ENCODE measurements at places on chromosomes 16 and 17.

DNA sequence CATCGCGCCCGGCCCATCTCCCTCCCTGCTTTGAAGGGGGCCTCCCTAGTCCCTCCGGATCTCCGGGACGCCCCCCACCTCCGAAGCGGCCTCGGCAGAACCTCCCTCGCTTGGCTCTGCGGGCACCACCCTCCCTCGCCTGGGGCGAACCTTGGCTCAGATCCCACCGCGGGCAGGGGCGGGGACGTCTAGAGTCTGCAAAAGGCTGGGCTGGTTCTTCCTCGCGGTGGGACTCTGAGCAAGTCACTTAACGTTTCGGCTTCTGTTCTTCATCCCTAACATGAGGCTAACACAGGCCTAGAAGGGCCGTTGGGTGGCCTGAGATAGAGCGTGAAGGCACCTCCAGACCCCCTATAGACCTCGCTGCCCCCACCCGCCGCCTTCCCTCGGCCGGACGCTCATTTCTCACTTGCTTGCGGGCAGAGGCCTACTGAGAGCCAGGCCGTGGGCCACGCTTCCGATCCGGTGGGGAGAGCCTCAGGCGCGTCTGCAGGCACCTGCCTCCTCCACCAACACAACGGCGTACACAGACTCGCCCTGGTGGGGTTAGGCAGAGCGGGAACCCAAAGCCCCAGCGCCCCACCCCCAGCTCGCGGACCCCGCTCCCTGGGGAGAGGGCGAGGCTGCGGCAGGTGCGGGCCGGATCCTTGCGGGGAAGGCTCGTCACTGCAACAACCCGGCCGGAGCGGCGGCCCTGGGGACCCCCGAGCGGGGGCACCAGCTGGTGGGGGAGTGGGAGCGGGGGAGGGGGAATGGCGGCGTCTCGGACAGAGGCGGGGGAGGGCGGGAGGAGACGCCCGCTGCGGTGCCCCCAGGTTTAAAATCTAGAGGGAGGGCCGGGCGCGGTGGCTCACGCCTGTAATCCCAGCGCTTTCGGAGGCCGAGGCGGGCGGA is 5.4 kb downstream of the MYO1C start:
- peak; percentile 71 for DNase-seq

DNA sequence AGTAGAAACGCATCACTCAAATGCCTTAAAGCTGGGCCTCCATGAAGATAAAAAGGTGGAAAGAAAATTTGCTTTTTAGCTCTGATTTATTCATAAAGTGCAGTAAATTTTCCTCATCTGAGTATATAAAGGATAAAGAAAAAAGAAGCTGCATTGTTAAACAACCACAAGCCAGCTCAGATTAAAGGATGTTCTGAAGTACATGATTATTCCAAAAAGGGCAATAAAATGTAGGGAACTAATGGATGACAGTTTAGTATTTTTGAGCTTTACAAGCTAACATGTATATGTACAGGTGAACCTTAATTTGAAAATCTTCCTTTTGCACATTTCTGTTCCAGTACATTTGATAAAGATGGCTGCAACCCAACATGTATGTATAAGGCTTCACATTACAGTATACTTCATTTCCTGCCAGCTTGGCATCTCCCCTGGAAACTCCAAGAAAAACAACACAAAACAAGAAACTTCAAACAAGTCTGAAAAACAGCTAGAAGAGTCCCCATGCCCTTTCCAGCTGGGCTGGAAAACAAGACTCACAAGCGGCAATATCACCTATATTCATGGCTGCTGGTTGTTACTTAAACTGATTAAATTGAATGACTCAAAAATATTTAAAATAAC is 225.7 kb downstream of the CEP112 start:
- DNase-seq = no peak

DNA sequence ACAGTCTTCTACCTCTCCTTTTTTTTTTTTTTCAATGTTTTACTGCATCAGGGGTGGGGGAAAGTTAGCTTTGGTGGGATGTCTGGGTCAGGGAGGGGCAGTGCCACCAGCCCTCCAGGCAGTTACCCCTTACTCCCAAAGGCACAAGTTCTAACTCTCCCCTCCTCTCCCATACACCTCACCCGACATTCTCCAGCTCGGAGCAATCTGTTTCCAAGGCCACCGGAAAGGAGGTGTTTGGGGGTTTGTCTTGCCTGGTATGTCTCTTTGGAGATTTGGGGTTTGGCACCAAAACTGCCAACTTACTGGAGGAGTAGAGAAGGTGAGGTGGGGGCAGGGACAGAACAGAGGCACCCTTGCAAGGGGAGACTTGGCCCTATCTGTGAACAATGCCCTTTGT is 4.7 kb downstream of the DLX3 start:
- no peak for DNase-seq

DNA sequence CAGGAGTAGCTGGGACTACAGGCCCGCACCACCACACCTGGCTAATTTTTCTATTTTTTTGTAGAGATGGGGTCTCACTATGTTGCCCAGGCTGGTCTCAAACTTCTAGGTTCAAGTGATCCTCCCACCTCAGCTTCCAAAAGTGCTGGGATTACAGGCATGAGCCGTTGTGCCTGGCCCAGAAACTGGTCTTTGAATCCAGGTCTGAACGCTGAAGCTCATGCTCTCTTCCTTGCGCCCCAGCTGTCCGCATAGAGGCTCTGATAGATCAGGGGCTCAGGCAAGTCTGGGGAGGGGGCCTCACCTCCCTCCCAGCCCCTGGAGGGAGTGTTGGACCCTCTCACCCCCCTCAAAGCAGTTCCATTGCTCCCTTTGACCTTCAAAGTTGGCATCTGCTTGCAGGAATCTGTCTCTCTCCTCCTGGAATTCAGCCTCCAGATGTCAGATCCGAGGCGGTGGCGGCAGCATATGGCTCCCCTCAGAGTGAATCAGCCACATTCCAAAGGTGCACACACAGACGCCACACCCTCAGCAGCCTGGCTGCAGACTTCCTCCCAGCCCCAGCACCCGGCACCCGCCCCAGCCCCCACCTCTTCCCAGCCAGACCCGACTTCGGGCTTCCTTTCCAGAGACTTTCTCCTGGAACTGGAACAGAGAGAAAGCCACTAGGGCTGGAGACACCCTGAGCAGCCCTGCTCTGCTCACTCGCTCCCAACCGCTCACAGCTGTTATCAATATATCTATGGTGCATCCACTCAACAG is 16.9 kb upstream of the GLIS2 start:
- DNase-seq = no peak

DNA sequence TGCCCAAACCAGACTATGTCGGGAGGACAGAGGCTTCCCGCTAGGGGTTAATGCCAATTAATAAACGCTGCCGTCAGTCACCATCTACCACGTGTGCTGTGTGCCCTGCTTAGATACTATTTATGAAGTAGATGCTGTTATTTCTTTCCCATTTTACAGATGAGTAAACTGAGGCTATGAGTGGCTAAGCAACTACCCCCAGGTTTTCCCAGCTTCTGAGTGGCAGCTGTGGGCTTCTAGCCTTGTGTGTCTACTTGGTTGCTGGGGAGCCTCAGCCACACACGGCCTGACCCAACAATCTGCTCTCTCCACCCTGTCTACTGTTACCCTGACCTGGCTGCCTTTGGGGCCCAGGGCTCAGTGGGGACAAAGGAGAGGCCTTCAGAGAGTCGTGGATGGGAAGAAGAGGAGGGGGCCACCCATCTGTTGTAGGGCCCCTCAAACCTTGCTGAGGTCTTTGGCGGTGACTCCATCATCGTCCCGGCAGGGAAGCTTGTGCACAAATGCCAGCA is 7.1 kb downstream of the GIT1 start:
- DNase-seq = no peak

DNA sequence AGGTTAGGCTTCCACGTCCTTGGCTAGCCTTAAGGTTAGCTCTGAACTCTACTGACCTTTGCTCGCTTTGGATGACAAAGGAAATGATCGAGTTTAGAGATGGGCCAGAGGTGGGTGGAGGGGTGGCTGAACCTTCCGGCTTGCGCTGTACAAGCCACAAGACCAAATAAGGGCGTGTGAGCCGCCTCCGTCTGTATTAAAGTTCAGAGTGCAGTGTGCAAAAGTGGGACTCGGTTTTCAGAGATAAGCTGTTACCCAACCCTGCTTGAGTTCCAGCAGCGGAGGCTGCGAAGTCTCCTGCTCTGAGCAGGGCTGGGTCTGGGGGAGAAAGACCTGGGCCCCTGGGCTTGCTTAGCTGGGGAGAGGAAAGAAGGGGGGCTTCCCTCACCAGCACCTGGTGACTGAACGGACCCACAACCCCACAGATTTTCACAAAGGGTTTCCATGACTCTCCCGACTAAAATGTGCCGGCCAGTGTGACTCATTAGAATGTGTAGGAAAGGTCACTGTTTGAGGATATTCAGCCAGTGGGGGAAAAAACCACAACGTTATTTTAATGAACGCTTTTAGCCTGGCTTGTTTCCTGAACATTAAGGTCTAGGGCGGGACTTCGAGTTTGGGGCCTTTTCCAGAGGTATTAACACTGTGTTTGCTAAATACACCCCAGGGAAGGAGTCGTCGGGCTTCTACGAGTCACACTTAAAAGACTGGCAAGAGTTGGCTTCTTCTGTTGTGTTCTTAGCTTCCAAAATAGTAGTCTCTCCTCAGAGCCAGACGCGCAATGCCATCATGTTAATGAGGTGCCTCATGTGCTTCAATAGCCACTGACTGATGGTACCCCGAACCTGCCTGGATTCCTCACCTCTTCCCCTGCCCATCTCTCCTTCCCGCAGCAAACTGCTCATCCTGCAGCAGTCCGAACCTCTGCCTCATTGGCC is 67.0 kb downstream of the CENPV start:
- DNase-seq = peak; percentile 60
